ENCODE measurements at places on chromosomes 6 and 20. TPM values are rescaled to one million over a fixed set of nuclear protein-coding genes. Genes with fewer than 3 reads are reported as not detected.
A peak's percentile ranks its signal among the peaks of the same experiment; 100 is the strongest.

The KCNK5 gene
- 29.8 TPM for total RNA-seq

The MATN4 gene
- total RNA-seq = 0.35 TPM

GRCh38 chr6:121849477-121849876 is 414.0 kb downstream of the GJA1 start:
- peak; percentile 94 for DNase-seq

The PRSS35 gene
- total RNA-seq = 3.8 TPM

The SNAP25 gene
- total RNA-seq = not detected

The CST5 gene
- total RNA-seq = not detected

GRCh38 chr6:144886682-144887081 is 601.5 kb downstream of the UTRN start:
- no peak for DNase-seq

- no peak for DNase-seq
Observed at GRCh38 chr6:168709991-168710390, 269.0 kb downstream of the SMOC2 start.

DNA sequence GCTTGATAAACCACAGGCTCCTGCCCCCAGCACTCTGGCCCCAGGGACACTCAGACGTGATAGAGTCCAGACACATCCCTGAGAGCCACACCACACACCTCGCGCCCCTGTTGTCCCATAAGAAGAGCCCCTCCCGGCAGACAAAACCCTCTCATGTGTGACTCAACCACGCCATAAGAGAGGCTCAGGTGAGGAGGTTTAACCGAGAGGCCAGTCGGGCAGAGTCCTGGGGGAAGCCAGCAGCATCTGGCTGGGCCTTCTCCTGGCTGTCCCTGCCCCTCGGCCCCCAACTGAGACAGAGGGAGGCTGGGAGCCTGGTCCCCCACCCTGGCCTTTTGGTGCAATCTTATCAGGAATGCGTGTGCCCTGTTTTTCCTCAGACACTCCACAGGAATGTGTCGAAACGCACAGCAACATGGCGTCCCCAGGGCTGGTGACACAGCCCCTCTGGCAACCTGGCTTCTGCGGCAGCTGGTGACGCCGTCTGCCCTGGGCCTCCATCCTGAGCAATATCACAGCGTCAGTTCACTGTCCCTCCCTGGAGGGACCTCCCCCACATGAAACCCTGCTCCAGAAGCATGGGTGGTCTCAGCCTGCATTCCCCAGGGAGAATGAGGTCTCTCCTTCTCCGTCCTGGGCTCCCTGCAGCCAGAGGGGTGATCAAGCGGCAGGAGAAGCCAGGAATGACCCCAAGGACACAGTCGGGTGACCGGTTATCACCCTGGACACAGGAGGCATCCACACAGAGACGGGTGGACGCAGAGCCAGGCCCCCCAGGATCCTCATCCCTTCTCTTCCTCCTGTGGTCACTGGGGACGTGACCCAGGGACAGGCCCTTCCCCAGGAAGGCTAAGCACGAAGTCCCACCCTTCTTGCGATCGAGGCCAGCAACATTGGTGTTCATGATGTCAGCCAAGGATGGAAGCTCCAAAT is 156.6 kb upstream of the AFDN start:
- no peak for DNase-seq

The CTCFL gene
- 1.5 TPM for total RNA-seq

- peak; percentile 54 for DNase-seq
Observed at GRCh38 chr6:132259070-132259469, 142.2 kb downstream of the MOXD1 start.

GRCh38 chr20:8154638-8155037 is 22.6 kb downstream of the PLCB1 start:
- no peak for DNase-seq

The CFAP61 gene
- total RNA-seq = not detected

The GGTLC1 gene
- total RNA-seq = not detected

DNA sequence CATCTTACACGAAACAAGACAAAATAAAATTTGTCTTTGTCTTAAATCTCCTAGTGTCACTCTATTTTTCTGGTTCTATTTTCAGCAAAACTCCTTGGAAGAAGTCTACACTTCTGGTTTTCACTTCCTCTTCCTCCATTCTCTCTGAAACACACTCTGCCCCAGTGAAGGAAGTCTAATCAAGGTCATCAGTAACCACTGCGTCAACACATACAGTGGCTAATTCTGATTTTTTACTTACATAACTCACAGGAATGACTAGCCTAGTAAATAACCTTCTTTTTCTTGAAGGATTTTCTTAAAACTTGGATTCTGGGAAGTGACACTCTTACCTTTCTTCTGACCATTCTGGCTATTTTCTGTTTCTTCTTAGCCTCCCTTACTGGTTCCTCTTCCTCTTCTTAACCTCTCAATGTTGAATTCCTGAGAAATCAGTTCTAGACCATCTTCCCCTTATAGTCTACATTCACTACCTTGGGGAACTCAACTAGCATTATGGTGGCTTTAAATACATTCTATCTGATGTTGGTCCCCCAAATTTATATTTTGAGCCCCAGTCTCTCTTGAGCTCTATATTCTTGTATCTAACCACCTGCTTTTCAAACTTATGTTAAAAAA is 37.5 kb downstream of the AIG1 start:
- no peak for DNase-seq

The LRRC73 gene
- total RNA-seq = 0.64 TPM

The CCN5 gene
- not detected for total RNA-seq

- DNase-seq = no peak
Observed at GRCh38 chr6:317448-318144, 25.3 kb downstream of the DUSP22 start.

GRCh38 chr6:33717934-33718455 is 6.5 kb upstream of the UQCC2 start:
- no peak for DNase-seq

DNA sequence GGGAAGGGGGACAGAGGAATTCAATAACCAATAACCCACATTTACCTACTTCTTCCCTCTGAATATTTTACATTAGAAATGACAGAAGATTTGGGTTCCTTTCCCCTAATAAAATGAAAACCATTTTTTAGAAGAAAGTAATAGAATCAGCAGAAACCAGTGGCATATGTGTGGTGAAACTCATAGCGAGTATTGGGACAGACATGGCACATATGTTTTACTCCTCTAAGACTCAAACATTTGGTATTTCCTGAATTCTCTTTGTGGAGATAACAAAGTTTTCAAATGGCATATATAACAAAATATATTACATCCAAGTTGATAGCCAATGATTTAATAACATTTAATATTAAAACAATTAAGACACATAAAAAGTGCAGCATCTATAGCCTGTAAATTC is 12.9 kb upstream of the BEND3 start:
- no peak for DNase-seq

DNA sequence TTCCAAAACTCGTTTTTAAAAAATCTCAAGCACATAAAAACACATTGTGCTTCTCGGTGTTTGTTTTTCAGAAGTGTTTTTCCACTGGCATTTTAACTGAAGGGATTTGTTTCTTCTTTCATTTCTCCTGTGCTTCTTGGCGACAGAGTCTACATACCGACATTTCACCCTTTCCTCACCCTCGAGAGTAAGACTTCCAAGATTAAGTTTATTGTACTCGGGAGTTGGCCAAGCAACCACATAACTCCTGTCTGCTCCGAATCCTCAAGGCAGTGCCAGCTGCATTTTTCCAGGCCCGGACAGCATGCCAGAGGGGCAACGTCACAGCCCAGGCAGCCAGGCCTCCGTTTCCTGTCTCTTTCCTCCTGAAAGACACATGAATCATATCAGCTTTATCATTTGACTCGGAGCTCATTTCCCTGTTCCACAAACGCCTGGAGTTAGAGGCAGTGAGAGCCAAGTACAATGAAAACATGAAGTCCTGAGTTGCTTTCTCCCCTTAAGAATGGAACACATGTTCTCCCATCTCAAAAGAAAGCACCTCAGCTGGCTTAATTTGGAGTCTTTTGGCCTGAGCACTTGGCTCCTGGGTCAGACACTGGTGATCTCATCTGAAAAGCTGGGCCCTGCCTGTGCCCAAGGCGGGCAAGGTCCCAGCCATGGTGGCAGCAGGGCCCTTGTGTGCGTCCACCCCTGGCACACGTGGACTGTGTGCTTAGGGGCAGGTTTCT is 23.2 kb upstream of the FAM50B start:
- no peak for DNase-seq

The FAM217A gene
- not detected for total RNA-seq

All from endodermal cell (in vitro differentiated cells).